A549 treated with Mapracorat at 1 μM for 4 hours (cell line): ENCODE measurements at places on chromosomes 7 and 10. TPM values are rescaled to one million over a fixed set of nuclear protein-coding genes. Genes with fewer than 3 reads are reported as not detected.

BLNK gene
- 0.07 TPM in 1 of 5 replicates, not detected in the others for total RNA-seq

VOPP1 gene
- total RNA-seq = 82.9 to 96.1 TPM (median 91.9 TPM) in 5 replicates

MYOZ1 gene
- total RNA-seq = not detected in 5 replicates

CLDN3 gene
- 1.7 to 3.9 TPM (median 3.5 TPM) in 5 replicates for total RNA-seq

CRPPA gene
- total RNA-seq = 0.45 to 0.67 TPM (median 0.60 TPM) in 5 replicates

LIPF gene
- total RNA-seq = not detected in 5 replicates

TAS2R5 gene
- total RNA-seq = 0.31 to 0.45 TPM (median 0.36 TPM) in 5 replicates

SPAM1 gene
- not detected in 5 replicates for total RNA-seq

GPR85 gene
- not detected in 5 replicates for total RNA-seq

CALN1 gene
- total RNA-seq = not detected in 5 replicates

PRKCQ gene
- 3.3 to 4.1 TPM (median 3.6 TPM) in 5 replicates for total RNA-seq

SPDYE5 gene
- total RNA-seq = not detected in 5 replicates

EEPD1 gene
- total RNA-seq = 56.9 to 62.1 TPM (median 59.8 TPM) in 5 replicates

DDX50 gene
- 30.5 to 38.0 TPM (median 36.0 TPM) in 5 replicates for total RNA-seq

COX19 gene
- 5.2 to 6.6 TPM (median 5.9 TPM) in 5 replicates for total RNA-seq

POT1 gene
- total RNA-seq = 11.1 to 16.6 TPM (median 13.0 TPM) in 5 replicates

GRB10 gene
- 52.7 to 65.3 TPM (median 64.7 TPM) in 5 replicates for total RNA-seq

MGAM2 gene
- total RNA-seq = 0.03 TPM in 1 of 5 replicates, not detected in the others

PKD1L1 gene
- total RNA-seq = 0.07 to 0.44 TPM (median 0.32 TPM) in 5 replicates

NANOS1 gene
- 2.2 to 3.6 TPM (median 3.3 TPM) in 5 replicates for total RNA-seq

SHOC2 gene
- 14.8 to 21.2 TPM (median 18.7 TPM) in 5 replicates for total RNA-seq

WDFY4 gene
- total RNA-seq = 0.09 TPM in 1 of 5 replicates, not detected in the others

EBF3 gene
- 0.07 to 0.19 TPM (median 0.12 TPM) in 5 replicates for total RNA-seq

ELN gene
- 0.05 to 0.10 TPM (median 0.06 TPM) in 3 of 5 replicates, not detected in the others for total RNA-seq
